Activated CD4-positive, alpha-beta T cell treated with anti-CD3 and anti-CD28 coated beads, Interleukin-2, amount 50 U/mL, for 24 hours (primary cell): ENCODE measurements at places on chromosomes 11 and 22.

- DNase-seq, result no peak
Observed at GRCh38 chr11:85647078-85647477, 689 bp upstream of the TMEM126A start.

DNA sequence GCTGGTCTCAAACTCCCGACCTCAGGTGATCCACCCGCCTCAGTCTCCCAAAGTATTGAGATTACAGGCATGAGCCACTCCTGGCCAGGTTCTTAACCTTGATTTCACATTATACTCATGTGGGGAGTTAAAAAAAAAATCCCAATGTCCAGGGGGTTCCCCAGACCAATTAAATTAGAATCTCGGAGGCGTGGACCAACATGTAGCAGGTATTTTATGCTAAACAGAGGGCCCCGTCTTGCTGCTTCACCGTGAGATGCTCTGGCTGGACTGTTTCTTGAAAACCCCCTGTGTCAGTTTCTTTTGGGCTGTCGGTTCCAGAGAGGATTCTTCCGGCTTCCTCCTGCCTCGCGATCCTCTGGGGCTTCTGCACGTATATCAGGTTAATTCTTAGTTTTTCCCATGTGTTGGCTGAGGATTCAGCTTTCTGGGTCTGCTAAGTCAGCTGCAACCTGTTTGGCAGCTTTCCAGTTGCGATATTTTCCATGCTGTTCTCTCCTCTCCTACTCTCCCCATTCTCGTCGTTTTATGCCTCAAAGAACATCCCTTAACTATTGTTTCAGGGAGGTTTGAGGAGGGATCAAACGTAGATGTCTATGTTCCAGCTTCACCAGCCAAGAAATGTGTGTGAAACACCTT, 50.6 kb upstream of the ACCSL start:
- DNase-seq, result no peak

DNA sequence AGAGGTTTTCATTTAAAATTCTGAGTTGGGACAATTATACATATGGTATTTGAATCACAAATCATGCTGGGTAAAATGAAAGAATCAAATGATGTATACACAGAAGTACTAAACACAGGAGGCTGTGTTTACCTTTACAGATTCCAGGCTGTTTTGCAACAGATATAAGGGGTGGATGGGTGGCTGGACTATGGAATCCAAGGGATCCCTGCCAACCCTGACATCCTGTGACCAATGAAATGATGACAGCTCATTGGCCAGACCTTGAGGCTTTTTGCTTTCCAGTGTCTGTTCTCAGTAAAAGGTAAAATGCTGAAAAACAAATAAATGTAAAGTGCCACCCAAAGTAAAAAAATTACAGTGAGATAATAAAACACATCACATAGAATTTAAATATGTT, 3.3 kb upstream of the DDI1 start:
- no peak for DNase-seq

- no peak for DNase-seq
Observed at GRCh38 chr11:94871491-94872185, 101.7 kb downstream of the CWC15 start.

GRCh38 chr11:34063061-34063795, 11.7 kb downstream of the CAPRIN1 start:
- DNase-seq, result no peak
